ENCODE measurements at places on chromosomes 4 and X.

GRCh38 chrX:97842468-97843199 is 958.9 kb downstream of the RPA4 start:
- DNase-seq = no peak

DNA sequence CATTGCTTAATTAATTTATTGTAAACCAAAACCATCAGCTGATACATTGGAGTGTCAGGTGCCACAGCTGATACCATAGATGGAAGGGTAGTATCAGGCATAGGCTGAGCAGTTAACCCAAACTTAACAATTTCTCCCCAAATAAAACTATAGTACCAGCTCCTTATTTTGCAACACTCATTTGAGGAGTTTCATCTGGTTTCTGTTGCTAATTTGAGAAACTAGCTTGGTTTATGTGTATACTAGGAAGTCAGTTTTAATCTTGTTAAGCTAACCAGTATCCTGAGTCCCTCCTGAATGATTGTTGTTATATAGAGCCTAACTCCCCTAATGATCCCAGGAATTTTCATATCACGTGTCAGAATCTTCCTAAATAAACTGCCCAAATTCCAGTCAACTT is 12.7 kb downstream of the DCAF16 start:
- no peak for DNase-seq

GRCh38 chr4:71093745-71094144 is 100.3 kb downstream of the DCK start:
- DNase-seq = no peak

DNA sequence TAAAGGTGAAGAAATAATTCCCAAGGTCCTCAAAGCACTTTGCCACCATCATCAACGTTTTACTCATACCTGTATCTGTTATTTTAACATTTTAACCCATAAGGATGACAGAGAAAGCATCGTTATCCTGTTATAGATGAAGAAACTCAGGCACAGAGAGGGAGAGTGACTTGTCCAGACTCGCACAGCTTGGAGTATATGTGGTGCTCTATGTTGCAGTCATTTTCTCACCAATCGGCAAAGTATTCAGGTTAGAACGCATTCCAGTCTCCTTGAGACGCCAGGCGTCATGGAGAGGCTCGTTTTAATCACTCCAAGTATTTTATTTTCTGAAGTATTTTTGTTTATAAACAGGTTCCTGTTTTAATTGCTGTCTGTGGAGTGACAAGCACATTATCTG is 73.5 kb downstream of the IRF2 start:
- no peak for DNase-seq

DNA sequence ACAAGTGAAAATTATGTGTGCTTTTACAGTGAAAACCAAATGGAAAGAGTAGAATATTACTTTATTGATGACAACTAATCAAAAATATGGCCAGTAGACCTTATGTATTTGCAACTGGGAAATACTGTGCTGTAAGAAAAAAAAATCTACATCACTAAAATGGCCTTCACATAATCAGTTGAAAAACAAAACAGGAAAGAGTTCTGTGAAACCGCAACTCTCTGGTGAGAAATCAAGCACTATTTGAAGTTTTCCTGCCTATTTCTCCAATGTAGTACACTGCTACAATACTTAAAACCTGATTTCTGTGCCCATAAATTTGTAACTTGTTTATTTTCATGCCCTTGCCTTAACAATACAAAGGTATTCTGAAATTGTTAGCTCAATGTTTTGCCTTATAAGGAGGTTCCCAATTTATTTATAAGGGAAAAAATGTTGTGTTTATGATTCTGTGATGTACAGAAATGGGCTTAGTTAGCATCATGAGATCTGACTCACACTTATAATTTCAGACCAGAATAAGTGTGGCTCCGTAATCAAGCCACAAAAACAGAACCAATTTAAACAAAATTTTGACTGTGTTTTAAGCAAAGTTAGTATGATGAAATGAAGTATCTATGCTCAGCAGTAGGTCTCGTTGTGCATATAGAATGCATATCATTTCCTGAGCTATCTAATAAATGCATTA is 147.1 kb downstream of the FAT4 start:
- DNase-seq = no peak

GRCh38 chr4:84944947-84945346 is 21.5 kb downstream of the WDFY3 start:
- DNase-seq = no peak

DNA sequence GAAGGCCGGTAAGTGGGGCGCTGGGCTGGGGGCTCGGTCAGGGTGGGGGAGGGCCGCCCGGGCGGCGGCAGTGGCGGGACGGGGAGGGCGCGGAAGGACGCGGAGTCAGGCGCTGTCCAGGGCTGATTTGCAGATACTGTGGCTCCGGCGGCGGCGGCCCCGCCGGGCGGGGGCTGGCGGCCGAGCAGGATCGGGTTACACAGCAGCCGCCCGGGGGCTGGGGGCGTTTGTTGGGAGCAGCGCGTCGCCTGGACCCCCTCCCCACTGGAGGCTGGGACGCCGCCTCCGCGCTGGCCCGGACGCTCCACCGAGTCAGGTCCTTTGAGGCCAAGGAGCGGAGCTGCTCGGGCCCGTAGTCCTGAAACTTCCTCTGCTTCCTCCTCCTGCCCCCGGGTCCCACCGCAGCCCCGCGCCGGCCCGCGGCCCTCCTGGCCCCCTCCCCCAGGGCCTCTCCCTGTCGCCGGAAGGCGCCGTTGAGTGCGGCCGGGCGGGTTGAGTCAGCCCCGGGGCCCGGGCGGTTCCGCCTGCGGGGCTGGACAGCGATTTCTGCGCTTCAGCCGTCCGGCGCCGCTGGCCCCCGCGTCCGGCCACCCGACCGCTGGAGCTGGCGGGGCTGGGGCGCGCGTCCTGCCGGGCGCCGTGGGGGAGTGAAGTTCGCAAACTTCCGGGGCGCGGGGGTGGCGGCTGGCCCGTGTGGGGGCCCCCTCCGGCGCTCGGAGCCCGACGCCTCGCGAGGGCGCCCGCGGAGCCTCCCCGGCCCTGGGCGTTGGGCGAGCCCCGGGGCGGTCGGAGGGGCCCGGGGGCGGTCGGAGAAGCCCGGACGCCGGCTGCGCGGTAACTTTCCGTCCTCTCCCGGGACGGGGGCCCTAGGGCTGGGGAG is 746 bp downstream of the REST start:
- DNase-seq = peak; percentile 55

- DNase-seq = no peak
These were observed 559 bp upstream of the FAM47E start for GRCh38 chr4:76250962-76251361.

DNA sequence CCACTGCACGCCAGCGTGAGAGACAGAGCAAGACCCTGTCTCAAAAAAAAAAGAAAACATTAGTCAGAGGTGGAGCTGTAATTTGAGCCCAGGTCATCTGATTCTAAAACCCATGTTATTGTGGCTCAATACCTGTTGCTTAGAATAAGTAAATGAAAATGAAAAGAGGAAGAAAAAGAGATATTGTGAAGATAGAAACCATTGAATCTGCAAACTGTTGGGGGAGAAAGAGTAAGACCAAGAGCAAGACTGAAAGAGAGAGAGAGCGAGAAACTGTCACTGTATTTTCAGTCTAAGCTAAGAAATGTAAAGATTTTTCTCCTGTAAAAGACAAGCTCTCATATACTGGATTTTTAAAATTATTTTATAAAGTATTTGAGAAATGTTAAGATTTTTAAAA is 9.7 kb upstream of the IGSF1 start:
- no peak for DNase-seq

DNA sequence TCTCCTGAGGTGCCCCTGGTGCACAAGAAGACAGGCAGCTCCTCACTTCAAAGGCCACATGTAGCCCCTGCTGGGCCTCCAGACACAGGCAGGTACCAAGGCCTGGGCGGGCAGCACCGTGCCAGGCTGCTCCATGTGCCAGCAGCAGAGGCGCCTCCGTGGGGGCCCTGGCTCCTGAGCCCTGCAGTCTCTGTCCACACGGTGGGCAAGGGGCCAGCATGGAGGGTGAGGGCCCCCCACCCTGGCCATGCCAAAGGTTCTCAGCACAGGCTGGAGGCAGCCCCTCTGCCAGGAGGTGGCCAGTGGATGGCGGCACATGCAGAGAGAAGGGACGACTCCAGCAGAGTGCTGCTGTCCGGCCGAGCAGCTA is 72.6 kb downstream of the FAM53A start:
- DNase-seq = no peak

GRCh38 chr4:128307123-128307571 is 19.5 kb upstream of the PGRMC2 start:
- no peak for DNase-seq

DNA sequence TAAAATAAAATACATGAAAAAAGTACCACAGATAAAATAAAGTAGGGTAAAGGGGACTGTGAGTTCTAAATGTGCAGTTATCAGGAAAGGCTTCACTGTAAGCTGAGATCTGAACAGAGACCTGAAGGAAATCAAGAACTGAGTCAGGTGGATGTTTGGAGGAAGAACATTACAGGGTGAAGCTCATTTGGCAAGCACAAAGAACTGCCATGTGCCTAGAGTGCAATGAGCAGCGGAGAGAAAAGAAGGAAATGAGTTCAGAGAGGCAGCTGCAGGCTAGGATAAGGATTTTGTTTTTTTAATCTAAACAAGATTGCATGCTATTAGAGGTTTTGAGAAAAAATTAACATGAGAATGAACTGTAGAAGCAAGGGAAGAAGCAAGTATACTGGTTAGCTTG is 373.1 kb downstream of the STPG2 start:
- no peak for DNase-seq

GRCh38 chr4:123257591-123257990 is 139.0 kb upstream of the SPRY1 start:
- DNase-seq = no peak

- DNase-seq = no peak
These were observed 863 bp downstream of the CPE start for GRCh38 chr4:165379678-165380064.

DNA sequence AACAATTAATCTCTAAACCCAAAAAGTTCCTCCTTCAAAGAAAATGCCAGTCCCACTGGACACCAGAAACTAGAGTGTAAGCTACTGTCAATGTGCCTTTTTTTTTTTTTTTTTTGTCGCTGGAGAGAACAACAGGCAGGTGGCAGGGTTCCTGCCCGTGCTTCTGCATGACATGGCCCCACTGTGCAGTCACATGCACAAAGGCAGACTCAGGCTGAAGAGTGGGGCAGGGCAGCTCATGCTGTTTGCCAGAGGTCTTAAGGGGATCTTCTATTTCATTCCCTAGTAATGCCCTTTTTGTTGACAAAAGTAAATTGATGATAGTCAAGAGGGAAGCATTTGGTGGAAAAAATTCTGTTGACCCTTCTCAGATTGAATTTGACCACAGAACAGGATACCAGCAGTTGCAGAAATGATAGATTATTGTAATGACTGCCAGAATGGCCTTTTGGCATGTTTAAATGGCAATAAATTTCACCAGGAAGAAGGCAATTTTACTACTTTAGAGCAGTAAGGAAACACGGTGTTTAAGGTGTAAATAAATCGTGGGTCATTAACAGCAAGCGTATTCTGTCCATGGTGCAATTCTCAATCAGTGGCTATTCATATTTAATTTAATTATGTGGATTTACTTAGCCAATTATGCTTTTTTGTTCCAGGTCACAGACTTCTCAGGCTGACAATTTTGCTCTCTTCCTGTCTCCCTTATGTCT is 80.9 kb downstream of the NKX6-1 start:
- no peak for DNase-seq

- DNase-seq = no peak
These were observed 3.7 kb downstream of the SHOX start for GRCh38 chrX:633985-634958.

GRCh38 chr4:149140841-149141240 is 674.8 kb downstream of the IQCM start:
- no peak for DNase-seq

DNA sequence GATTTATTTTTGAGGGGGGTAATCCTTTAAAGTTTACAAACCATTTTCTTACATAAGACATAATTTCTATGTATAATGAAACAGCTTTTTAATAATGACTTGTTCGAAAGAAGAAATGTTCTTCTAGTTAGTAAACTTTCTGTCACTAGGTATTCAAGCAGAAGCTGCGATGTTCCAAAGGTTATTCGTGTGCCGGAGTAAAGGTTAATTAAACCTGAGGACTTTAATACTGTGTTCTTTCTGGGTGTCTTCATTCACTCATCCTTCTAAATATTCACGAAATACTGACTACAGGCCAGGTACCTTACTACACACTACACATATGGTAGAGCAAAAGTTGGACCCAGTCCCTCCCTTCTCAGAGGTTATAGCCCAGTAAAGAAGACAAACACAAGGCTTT is 96.7 kb downstream of the NR3C2 start:
- no peak for DNase-seq

DNA sequence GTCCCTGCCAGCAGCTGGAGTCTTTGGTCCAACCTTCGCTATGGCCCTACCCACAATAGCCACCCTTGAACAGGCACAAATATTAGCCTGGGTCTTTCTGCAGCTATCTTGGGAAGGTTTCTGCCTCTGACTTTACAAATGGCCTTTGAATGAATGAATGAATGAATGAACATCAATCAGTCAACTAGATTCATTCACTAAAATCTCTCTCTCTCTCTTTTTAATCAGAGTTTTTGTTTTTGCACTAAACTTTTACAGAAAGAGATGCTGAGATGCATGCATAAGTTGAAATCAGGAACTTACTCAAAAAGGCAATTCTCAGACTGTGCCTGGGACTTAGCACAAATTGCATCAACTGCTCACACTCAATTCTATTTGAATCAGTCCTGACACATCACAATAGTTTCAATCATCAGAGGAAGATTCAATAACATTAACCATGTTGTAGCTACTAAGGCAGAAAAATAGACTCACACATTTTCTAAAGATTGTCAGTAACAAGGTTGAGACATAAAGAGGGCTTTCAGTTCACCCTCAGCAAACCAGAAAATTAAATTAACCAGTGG is 55.0 kb downstream of the ANXA3 start:
- no peak for DNase-seq

DNA sequence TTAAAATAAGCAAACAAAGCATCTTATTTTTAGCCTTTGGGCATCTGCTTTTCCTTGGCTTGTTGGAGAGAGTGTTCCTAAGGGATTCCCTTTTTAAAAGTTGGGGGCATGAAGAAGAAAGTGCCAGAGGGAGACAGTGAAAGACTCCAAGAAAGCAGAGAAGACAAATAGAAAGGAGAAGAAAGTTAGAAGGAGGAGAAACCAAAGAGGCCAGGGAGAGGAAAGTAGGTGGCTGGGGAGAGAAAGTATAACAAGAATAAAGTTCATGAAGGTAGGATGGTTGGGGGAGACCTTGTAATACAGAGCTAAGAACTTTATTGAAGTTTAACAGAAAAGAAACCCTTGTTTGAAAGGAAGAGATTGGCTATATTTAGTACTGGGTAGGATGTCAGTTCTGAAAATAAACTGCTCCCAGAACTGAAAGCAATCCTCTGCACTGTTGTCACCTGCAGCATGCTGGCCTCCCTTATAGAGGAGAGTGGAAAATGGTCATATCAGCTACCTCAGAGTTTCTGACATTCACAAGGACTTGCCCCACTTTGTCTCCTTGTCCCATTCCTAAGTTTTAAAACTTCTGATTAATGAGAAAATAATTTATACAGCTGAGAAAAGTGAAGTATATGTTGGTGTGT is 125.3 kb upstream of the VAMP7 start:
- no peak for DNase-seq

- no peak for DNase-seq
These were observed 1.6 kb downstream of the OPRPN start for GRCh38 chr4:70399319-70399718.

Measured in stimulated activated CD4-positive, alpha-beta T cell treated with anti-CD3 and anti-CD28 coated beads, TNF-alpha, amount 100 ng/mL, for 4 hours (primary cell).